ENCODE measurements at places on chromosomes 5 and 9.
A peak's percentile ranks its signal among the peaks of the same experiment; 100 is the strongest.

DNA sequence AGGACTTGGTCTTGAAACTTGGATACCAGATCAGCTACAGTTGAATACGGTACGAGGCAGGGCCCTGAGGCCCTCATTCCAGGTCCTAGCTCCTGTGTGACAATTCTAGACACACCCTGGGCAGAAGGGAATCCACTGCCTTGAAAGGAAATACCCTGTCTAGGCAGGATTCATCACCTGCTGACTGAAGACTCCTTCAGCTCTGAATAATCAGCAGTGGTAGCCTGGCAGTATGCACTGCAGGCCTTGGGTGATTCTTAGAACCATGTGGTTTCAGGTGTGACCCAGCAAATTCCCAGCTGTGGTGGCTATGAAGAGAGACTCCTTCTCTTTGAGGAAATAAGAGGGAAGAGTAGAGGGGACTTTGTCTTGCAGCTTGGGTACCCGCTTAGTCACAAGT is 17.2 kb upstream of the EFNA5 start:
- DNase-seq = no peak

- no peak for DNase-seq
Observed at GRCh38 chr5:111930905-111931461, 174.0 kb upstream of the NREP start.

DNA sequence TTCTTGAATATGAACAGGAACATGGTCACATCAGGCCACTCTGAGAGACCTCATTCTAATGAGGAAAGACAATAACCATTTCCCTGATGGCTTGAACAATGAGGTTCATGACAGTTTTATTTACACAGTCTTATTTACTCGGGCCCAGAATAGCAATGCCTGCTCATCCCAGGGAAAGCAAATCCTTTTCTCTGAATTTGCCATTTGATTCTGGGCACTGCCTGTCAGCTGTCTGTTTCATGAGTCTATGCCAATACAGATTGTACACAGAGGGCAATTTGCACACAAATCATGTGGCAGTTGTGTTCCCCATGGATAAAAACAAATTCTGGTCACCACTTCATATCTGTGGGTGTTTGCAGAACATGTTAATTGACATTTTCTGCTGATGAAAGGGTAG is 492.5 kb downstream of the ACTL7B start:
- no peak for DNase-seq

DNA sequence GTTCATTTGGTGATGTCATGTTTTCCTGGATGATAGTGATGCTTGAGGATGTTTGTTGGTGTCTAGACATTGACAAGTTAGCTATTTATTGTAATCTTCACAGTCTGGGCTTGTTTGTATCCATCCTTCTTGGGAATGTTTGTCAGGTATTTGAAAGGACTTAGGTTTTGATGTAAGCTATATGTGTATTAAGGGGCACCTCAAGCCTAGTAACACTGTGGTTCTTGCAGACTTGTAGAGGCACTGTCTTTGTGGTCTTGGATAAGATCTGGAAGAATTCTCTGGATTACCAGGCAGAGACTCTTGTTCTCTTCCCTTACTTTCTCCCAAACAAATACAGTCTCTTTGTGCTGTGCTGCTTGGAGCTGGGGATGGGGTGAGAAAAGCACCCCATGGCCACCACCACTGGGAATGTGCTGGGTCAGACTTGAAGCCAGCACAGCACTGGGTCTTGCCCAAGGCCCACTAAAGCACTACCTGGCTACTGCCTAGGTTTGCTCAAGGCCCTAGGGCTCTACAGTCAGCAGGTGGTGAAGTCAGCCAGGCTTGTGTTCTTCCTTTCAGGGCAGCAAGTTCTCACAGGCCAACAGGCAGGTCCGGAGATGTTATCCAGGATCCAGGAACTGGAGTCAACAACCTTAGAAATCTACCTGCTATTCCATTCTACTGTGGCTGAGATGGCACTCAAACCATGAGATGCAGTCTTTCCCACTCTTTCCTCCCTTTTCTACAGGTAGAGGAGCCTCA is 49.3 kb upstream of the GNA14 start:
- DNase-seq = no peak

- peak; percentile 58 for DNase-seq
Observed at GRCh38 chr5:98768160-98768959, 5.1 kb upstream of the RGMB start.

GRCh38 chr5:124234022-124234769 is 512.2 kb downstream of the ZNF608 start:
- no peak for DNase-seq

- no peak for DNase-seq
Observed at GRCh38 chr5:174046558-174046957, 1.1 kb downstream of the NSG2 start.

GRCh38 chr9:37549527-37549926 is 26.7 kb downstream of the FBXO10 start:
- DNase-seq = no peak

DNA sequence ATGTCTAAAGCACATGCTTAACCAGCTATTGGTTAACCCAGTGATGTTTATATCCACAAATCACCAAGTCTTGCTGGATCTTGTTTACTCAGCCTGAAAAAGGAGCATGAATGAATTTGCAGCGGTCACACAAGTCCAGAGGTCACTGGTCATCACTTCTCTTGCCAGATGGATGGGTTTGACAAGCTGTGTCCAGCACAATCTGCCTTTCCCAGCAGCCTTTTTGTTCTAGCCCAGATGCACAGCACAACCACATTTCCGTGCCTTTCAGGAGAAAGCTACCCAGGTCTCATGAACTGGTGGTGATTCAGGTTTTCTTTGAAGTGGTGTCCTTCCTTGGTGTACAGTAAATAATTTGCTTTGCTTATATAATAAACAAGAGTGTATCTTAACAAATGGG is 32.1 kb downstream of the TMEM252 start:
- DNase-seq = no peak

DNA sequence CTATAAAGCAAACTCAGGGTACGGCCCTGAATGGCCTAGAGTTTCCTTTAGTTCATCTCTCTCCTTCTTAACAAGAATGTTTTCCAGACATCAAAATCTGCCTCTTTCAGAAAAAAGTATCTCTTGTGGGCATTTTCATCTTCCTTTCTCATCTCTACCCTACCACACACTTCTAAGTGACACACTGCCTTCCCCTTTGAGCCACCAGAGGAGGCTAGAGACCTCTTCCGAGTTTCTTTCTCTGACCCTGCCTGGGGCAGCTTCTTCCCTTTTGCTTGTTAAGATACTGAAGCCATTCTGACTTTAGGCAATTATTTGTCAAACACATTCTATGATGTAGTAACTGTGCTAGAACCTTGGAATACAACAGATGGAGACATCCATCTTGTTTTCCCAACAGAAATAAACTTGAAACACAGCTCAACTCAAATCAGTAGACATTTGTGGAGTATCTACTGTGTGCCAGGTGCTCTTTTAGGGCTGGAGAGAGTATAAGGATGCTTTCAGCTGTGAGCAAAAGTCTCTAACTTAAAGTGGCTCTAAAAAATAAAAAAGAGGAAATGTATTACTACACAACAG is 8.6 kb upstream of the SV2C start:
- DNase-seq = peak; percentile 35

DNA sequence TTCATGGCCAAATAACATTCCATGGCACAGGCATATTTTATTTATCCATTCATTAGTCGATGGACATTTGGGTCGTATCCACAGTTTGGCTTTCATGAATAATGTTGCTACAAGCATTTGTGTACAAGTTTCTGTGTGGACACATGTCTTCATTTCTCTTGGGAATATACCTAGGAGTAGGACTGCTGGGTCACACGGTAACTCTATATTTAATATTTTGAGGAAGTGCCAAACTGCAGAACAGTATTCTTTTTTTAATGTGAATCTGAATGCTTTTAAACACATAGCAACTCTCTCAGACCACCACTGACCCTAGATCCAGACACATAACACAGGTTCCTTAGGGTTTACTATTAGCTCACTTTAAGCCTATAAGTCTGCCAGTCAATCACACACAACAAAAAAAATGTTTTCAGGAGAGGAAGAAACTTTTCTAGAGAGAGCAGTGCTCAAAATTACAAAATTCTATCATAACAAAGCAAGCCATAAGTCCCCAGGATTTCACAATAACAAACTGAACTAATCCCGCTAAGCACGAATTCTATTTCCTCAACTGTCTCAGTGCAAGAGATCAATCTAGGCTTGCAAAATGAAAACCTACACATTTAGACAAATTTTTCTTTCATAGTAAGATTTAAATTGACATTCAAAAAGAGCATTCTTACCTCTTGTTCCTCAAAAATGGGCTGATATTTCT is 41.8 kb upstream of the GABBR2 start:
- no peak for DNase-seq

DNA sequence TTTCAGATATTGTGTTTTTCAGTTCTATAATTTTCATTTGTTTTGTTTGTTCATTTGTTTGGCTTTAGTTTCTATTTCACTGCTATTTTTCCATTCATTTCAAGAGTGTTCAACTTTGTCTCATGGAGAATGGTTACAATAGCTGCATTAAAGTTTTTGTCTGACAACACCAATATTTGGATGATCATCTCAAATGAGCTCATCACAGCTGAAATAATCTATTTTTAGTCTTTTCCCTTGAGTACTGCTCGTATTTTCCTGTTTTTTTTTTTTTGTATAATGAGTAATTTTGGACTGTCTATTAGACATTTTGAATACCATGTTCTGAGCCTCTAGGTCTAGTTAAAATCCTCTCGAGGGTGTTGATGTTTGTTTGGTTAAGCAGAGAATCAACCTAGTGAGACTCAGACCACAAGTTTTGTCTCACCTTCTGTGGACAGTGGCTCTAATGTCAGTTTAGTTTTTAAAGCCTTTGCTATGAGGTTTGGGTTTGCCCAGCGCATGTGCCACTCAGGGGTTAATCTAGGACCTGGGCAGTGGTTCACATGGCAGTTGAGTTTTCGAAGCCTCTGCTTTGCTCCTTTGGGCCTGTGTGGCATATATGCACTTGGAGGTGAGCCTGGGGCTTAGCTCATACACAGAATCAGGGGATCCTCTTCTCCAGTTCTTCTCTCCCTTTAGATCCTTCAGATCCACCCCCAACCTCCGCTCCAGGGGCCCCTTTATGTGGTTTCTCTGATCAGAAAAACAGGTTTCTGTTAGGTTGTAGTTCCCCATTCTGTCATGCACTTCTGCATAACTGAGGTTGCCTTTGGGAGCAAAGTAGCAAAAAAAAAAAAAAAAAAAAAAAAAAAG is 79.8 kb downstream of the ARSB start:
- no peak for DNase-seq

DNA sequence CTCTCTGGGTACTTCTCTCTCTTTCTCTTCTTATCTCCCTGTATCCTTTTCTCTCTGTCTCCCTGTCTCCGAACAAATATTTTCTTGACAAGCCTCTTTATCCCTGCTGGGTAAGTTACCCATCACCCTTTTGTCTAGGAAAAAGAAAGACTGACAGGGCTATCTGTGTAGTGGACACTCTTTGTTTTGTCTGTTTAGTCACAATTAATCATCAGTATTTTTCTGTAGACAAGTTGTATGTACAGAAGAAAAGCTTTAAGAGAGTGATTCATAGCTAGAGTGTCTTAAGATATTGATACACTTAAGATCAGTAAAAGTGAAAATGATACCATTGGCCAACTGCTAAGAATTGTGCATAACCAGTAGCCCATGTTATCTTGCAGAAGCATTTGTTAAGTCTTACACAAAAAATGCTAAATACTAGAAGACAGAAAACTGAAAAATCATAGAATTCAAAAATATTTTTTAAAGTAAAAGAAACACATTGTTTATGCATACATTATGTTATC is 1043.8 kb upstream of the EDIL3 start:
- DNase-seq = no peak

All from activated T-cell treated with anti-CD3 and anti-CD28 coated beads, Interleukin-2, amount 50 U/mL, for 48 hours (primary cell).